Stimulated activated CD4-positive, alpha-beta T cell treated with anti-CD3 and anti-CD28 coated beads, Interleukin-1b, Interleukin-23, amount 100 ng/mL, for 1 hour (primary cell): ENCODE measurements at places on chromosomes 4 and X.

- DNase-seq: no peak
Observed at GRCh38 chrX:73922856-73923455, 360.0 kb downstream of the CHIC1 start.

DNA sequence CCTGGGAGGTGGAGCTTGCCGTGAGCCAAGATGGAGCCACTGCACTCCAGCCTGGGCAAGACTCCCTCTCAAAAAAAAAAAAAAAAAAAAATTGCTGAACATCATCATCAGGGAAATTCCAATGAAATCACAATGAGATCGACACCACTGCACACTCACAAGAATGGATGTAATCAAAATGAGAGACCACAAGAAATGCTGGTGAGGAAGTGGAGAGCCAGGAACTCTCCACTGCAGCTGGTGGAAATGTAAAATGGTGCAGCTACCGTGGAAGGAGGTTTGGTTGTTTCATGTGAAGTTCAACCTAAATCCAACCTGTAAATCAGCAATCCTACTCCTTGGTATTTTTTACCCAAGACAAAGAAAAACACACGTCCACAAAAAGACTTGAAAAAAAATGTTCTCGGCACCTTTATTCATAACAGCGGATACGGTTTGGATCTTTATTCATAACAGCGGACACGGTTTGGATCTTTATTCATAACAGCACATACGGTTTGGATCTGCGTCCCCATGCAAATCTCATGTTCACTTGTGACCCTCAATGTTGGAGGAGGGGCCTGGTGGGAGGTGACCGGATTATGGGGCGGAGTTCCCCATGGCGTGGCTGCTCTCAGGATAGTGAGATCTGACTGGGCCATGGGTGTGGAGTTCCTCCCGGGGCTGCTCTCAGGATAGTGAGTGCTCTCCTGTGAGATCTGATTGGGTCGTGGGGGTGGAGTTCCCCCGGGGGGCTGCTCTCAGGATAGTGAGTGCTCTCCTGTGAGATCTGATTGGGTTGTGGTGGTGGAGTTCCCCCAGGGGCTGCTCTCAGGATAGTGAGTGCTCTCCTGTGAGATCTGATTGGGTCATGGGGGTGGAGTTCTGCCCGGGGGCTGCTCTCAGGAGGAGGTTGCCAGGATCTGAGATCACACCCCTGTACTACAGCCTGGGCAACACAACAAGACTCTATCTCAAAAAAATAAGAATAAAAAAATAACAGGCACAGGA is 7.7 kb downstream of the GAK start:
- no peak for DNase-seq

DNA sequence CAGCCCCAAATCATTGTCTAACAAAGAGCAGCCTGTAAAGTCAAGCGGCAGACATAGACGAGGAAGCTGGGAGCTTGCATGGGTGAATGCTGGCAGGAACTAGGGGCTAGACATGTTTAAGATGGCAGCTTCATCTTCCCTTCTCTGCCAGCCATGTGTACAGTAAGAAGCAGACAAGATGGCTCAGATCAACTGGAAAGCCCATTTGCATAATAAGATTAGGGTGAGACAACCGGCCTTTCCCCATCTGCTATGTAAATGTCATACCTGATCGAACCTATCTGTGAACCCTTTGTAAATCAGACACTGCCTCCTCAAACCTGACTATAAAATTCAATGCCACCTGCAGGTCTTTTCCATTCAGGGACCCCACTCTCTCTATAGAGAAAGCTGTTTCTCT is 22.8 kb upstream of the HADH start:
- no peak for DNase-seq

- DNase-seq: no peak
Observed at GRCh38 chr4:5700459-5700858, 7.9 kb downstream of the EVC2 start.

DNA sequence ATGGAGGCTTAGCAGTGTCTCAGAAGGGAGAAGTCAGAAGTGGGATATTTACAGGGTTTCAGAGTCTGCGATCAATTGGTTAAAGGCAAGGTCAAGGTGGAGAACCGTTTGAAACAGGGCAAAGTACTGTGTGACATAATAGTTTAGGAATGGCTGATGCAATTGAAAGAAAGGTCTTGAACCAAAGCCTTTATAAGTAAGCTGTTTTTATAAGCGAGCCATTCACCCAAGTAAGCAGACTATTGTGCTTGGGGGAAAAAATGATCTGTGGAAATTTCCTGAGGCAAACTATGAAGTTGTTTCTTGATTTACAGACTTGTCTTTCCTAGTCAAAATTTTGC is 327.3 kb downstream of the CAMK2D start:
- no peak for DNase-seq

- DNase-seq: no peak
Observed at GRCh38 chr4:82905205-82905604, 4.7 kb downstream of the THAP9 start.

GRCh38 chr4:167102475-167102874 is 131.8 kb downstream of the SPOCK3 start:
- no peak for DNase-seq

GRCh38 chrX:39854772-39855747 is 242.7 kb downstream of the BCOR start:
- DNase-seq: peak; percentile 22

DNA sequence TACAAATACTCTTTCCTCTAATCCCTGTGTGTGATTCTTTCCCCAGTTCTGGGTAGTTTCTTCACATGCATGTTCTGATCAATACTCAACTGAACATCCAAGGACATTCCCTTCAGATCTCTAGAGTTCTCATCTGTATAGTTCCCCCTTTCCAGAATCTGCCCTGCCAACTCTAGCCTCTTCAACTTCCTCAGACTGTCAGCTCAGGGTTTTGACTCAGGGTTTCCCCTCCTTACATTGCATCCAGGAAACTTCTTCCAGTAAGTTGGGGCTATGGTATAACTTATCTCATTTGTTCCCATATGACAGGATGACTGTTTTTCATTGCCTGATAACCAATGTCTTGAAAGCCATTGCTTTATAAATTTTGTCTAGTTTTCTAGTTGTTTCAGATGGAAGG is 14.2 kb upstream of the ANKRD17 start:
- no peak for DNase-seq

- no peak for DNase-seq
Observed at GRCh38 chr4:175542786-175543185, 269.3 kb downstream of the GPM6A start.

DNA sequence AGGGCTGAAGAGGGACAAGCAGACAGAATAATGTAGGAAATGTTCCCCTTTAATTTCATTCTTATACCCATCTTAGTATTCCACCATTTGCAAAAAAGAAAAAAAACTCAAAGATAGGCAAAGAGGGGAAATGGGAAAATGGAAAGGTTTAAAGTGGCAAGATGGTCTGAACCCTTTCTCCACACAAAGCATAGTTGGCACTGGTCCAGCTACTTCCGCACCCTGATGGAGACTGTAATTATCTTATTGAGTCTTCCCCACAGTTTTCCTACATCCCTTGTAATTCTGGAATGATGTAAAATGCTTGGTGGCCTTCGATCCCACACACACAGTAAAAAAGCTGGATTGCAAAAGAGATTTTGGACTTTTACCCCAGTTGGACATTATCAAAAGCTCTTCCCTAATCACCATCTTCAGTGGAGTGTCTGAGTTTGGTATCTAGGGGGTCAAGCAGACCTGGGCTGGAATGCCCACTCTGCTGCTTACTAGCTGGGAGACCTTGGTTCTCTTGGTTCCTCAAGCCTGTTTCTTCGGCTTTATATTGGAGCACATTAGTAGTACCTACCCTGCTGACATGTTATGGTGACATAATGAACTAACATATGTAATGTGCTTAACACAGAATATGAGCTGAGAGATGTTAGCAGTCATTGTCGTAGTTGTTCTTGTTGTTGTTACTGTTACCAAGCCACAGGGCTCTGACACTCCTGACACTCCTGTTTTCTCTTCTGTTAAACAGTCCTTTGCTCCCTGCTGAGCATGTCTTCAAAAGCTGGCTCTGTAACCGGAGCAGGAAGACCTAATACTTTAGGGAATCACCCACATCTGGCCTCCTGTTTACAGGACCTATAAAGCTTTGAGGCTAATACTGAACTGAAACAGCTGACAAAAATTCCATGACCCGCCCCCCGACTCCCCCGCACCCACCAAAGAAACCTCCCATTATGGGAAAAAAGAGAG is 4.7 kb downstream of the SRPX2 start:
- no peak for DNase-seq

DNA sequence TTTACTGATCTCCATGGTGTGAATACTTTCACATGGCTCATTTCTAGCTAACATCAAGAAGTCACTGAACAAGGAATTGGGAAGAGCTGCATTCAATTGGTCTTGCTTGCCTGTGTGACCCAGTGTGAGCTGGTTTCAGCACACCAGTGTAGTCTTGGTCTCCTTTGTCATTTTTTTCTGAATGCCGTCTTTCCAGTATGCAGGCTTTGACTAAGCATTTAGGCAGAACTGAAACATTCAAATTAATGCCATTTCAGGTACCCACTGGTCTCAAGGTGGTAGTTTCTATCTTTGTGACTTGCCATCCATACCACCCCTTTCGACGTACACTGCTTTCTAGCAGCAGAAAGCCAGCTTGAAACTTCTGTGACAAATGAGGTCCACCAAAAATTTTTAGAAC is 550.5 kb upstream of the BOD1L1 start:
- no peak for DNase-seq

GRCh38 chrX:20067709-20068561 is 48.8 kb downstream of the MAP7D2 start:
- DNase-seq: no peak

- no peak for DNase-seq
Observed at GRCh38 chr4:86935566-86935852, 698 bp downstream of the AFF1 start.

GRCh38 chrX:12405306-12405705 is 267.0 kb downstream of the FRMPD4 start:
- DNase-seq: no peak

DNA sequence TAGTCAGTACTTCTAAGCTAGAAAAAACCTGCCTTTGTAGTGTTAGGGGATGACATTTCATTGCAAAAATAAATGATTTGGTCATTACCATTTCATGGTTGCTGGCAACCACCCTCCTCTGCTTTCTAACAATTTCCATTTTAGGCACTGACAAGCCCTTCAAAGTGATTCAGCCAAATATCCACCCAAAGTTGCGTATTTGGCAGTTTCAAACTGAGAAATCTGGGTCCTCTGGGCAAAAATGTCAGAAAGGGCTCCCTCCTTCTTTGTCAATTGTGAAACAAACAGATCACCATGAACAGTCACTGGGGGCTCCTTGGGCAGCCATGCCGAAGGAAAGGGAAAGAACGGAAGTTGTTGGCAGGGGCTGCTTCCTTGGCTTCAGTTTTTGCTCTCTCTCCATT is 33.0 kb downstream of the PLAC1 start:
- DNase-seq: no peak

- DNase-seq: no peak
Observed at GRCh38 chr4:84493092-84493850, 5.8 kb downstream of the NKX6-1 start.

GRCh38 chr4:153790500-153790865 is 1.6 kb upstream of the SFRP2 start:
- no peak for DNase-seq

DNA sequence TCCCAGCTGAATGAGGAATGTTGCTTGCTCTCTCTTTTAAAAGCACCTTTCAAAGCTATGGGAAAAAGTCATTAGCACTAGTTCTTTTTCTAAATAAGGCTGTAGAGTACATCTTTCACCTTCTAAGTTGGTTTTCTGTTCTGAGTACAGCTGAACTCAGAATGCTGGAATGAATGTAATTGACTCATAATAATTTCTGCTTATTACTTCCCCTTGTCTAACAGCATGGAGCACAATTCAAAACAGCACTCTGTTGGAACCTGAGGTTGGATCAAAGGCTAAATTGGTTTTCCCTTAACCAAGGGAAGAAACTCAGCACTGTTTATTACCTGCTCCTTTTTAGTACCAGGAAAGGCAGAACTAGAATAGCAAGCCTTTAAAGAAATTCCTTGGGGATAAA is 33.5 kb upstream of the CYP2U1 start:
- DNase-seq: no peak

GRCh38 chrX:27242581-27242980 is 220.6 kb downstream of the PPP4R3C start:
- no peak for DNase-seq

DNA sequence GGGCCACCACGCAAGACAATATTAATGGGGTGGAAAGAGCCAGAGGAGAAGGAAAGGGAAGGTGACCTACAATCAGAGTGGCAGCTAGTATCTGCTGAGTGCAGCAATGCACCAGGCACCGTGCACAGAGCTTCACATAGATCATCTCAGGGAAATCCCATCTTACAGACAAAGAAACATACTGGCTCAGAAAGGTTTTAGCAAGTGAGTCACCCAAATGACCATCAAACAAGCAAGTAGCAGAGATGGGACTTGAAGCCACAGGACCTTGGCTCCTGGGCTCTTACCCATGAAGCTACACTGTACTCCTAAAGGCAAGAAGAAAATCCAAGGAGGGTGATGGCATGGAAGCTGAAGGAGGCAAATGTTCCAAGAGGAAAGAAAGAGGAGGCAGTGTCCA is 6.8 kb downstream of the ANXA5 start:
- no peak for DNase-seq

- DNase-seq: no peak
Observed at GRCh38 chrX:70033348-70034051, 16.2 kb downstream of the AWAT2 start.

DNA sequence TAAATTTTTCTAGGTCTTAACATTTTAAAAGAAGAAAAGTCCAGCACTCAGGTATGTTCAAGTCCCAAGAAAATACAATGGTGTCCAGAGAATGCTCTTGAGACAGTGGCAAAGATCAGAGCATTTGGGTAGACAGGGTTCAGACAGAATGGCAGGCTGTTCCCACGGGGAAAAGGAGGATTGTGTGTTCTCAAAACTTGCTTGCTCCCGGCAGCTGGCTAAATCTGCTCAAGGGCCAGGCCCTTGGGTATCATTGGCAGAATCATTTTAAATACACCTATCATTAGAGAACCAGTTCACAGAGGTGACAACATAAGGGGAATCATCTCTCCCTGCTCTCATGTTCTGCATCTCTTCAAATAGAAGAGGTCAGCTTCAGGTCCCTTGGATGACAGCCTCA is 456.3 kb downstream of the DTHD1 start:
- DNase-seq: no peak

- no peak for DNase-seq
Observed at GRCh38 chrX:142299406-142299805, 94.3 kb upstream of the MAGEC2 start.

DNA sequence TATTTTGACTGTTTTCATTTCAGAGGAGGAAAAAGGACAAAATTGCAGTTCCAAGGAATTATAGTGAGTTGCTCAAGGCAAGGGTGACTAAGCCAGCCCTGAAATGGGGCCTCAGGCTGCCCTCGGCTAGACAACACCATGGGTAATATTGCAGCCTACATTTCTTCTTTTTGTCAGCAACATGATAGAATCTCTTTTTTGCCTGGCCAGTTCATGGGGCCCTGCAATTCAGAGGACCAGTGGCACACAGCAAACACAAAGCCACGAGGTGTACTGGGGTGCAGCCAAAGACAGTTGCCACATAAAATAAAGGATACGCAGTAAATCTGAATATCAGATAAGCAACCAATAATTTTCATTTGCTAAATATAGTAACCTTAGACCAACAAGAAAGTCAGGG is 41.8 kb downstream of the RBM47 start:
- no peak for DNase-seq

- DNase-seq: no peak
Observed at GRCh38 chr4:106315476-106315967, 487 bp downstream of the TBCK start.

GRCh38 chr4:95255396-95256107 is 293.2 kb downstream of the UNC5C start:
- no peak for DNase-seq
